ENCODE measurements at places on chromosomes 6 and 20.

DNA sequence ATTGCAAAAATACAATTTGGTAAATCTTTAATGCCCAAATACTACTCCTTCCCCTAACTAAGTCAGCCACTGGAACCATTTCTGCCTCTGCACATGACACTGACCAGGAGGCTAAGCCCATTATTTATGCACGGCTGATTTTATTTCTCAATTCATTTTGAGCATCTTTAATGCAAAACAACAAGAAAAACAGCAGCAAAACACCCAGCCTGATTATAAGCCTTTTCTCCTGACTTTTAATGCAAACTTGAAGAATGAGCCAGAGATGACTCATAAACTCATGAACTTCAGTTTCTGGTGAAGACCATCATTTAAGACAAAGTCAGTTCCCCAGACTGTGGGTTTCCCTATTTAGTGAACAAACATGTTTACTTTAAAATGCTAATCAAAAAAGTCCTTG, 51.6 kb downstream of the CYP24A1 start:
- DNase-seq = peak; percentile 80

GRCh38 chr6:155272353-155273232, 8.8 kb downstream of the CLDN20 start:
- peak; percentile 76 for DNase-seq

DNA sequence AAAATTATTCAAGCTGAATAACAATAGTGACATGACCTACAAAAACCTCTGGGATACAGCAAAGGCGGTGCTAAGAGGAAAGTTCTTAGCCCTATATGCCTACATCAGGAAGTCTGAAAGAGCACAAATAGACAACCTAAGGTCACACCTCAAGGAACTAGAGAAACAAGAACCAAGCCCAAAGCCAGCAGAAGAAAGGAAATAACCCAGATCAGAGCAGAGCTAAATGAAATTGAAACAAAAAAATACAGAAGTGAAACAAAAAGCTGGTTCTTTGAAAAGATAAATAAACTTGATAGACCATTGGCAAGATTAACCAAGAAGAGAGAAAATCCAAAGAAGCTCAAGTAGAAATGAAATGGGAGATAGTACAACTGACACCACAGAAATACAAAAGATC, 47.6 kb upstream of the NOTCH4 start:
- no peak for DNase-seq

DNA sequence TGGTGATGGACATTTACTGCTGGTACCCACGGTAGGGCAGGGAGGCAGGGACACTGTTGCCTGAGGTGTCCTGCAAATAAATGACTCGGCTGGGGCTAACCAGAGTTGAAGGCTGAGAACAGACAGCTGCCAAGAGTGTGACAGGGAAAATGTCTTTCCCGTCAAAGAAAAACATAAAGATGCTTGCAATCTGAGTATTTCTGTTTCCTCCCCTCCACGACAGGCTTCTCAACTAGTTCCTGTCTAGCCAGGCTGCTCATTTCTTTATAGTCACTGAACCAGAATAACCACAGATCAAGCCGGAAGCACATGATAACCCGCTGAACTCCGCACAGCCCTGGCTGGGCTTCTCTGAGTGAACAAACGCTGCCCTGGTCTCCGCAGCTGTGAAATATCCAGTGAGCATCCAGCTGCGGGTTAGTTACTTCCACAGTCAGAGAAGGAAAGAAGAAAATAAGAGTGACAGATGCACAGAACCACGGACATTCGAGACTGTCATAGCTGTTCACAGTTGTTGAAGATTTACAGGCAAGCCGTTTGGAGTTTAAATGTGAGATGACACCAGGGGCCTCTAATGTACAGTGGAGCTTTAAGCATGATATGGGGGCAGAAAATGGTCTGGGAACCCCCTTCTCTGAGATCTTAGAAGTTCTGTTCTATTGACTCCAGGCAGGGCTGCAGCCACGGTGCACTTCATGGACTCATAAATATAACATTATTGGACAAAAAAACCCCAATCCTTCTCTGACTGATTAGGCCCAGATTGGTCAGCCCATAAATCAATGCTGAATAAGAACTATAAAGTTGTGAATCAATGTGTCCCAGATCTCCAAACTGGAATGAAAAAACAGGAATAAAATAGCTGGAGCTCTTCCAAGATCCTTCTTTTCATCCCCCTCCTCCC, 299.9 kb upstream of the SUPT3H start:
- peak; percentile 54 for DNase-seq

GRCh38 chr20:34062570-34063482, 49.2 kb downstream of the EIF2S2 start:
- DNase-seq = peak; percentile 77

GRCh38 chr6:38755207-38755606, 40.1 kb downstream of the DNAH8 start:
- no peak for DNase-seq

DNA sequence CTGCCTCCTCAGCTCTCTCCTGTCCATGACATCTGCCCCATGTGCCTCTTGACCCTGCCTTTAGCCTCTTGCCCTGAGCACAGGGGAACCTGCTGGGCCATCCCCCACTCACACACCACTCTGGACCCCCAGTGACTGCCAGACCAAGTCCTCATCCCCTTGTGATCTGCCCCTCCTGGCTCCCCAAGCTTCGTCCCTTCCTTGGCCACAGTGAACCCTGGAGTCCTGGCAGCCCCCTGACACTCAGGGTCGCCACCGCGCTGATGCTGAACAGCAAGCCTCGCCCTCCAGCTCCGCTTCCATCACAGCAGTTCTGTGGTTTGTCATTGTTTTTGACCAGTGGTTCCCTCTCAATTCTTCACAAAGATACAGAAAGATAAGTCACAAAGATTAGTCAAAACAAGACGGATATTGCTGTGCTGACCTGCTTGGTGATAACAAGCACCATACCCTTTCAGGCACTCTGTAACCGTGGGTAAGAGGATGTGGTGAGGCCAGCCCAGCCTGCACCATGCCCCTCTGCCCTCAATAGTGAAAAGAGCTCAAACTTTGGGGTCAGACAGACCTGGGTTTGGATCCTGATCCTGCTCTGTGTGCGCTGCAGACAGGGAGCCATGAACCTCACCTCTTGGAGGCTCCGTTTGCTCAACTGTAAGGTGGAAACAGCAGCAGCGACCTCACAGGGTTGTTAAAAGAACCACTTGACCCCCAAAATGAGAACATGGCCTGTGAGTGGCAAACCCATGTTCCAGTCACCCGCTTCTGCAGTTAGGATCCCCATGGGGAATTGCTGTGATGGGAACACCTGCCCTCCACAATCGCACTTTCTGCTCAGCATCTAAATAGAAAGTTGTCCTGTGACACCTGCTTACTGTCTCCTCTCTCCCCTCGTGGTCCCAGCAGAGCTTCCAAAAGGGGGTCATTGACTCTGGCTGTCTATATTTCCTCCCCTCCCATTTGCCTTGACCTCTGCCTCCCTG, 114.5 kb downstream of the TOX2 start:
- DNase-seq = no peak

Measured in fibroblast of mammary gland (primary cell).